Activated CD4-positive, alpha-beta memory T cell treated with anti-CD3 and anti-CD28 coated beads, Interleukin-2, amount 10 ng/mL, durations not matched to agents 7 days and 5 days (primary cell): ENCODE measurements at places on chromosomes 3 and 15. TPM values are rescaled to one million over a fixed set of nuclear protein-coding genes. Genes with fewer than 3 reads are reported as not detected.

Gene MOBP
- not detected for total RNA-seq

Gene ARPC4
- total RNA-seq, result 255 TPM

Gene CNTN4
- not detected for total RNA-seq

Gene CFAP100
- not detected for total RNA-seq

Gene CGNL1
- not detected for total RNA-seq

GRCh38 chr3:142180761-142181362, 31.5 kb upstream of the TFDP2 start:
- DNase-seq, result peak; percentile 44
- no peaks in the 10 kb centered on the region for H3K27me3 ChIP-seq
- H3K4me3 ChIP-seq, result no peak overlapping the region
- no peak overlapping the region for H3K27ac ChIP-seq
- H3K4me1 ChIP-seq, result no peaks in the 10 kb centered on the region
- peaks cover 26% of the 10 kb centered on the region for H3K36me3 ChIP-seq

DNA sequence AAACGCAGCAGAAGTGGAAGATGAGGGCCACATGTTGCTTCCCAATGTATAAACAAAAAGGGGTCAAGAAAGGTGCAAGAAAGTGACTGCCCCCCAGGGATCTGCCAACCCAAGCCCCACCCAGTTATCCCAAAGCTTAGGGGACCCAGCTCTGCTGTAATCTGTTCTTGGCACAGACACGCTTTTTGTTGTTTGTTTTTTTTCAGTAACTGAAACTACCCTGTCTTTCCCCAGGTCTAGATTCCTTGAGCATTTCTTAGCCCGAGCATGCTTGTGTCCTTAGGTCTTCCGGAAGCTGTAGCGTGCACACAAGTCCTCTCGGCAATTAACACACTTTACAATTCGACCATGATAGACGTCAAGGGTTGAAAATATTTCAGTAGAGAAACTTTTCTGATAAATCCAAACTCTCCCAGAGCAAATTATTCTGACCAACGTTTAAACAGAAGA, 8.5 kb upstream of the PPARG start:
- no peak overlapping the region for H3K4me3 ChIP-seq
- no peaks in the 10 kb centered on the region for H3K4me1 ChIP-seq
- no peaks in the 10 kb centered on the region for H3K36me3 ChIP-seq
- H3K27ac ChIP-seq, result no peak overlapping the region
- peaks cover 30% of the 10 kb centered on the region for H3K27me3 ChIP-seq

DNA sequence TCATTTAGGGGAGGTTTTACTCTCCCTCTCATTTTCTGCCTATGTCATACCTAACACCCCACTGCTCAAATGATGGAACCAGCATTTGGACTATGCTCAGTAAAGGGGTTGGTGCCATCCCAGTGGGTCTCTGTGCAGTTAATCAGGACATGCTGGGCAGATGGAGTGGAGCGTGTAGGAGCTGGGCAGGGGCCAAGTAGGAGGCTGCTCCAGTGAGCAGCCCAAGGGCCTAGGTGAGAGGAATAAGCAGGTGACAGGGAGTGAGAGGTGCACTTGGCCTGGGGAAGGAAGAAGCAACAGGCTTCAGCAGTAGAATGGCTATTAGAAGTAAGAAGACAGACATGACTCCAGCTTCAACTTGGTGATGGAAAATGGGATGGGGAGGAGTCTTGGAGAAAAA, 72.2 kb downstream of the EPHB1 start:
- H3K4me3 ChIP-seq, result no peak overlapping the region
- H3K27ac ChIP-seq, result no peak overlapping the region
- H3K4me1 ChIP-seq, result no peaks in the 10 kb centered on the region
- H3K36me3 ChIP-seq, result no peaks in the 10 kb centered on the region

DNA sequence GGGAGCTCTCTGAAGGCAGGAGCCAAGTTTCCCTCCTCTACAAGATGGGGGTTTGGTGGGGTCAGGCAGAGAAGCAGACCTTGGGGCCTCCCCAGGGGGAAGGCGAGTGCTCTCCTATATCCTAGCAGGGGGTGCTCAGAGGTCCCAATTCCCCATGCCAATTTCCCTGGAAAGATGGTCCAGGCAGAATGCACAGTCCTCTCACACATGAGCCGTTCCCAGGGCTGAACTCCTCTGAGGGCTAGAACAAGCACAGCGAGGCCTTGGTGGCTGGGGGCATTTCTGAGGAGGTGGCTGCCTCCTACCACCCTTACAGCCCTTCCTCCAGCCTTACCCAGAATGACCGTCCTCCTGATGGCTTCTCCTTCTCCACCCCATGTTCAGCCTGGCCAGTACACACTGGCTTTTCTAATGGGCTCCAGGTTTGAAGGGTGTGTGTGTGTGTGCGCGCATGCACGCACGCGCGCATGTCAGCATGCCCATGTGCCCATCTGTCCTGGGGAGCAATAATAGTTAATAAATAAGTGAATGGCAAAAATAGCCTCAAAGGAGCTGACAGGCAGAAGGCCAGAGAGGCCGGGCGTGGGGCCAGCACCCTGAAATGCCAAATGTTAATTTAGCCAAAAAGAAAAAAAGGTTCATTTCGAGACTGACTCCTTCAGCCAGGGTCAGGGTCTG, 24.4 kb downstream of the ADCY5 start:
- no peak overlapping the region for H3K27ac ChIP-seq
- no peak for DNase-seq
- no peak overlapping the region for H3K4me3 ChIP-seq
- peaks cover 7% of the 10 kb centered on the region for H3K27me3 ChIP-seq

DNA sequence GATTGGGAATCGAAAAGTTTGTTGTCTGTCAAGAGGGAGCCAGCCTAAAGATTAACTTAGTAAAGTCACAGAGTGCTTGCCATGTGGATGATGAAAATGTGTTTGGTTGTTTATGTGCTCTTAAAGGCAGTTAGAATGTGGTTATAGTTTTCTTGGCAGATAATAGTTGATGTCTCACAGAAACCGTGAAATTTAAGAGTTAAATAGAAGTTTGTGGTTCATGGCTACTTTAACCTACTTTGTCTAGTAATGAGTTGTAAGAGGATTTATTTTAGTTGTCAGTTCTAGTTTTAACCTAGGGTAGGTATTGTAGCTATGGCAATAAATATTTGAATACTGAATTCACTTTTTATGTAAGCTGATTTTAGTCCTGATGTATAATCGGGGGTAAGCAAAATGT, 36.4 kb upstream of the EIF3J start:
- no peak overlapping the region for H3K27ac ChIP-seq
- peaks cover 31% of the 10 kb centered on the region for H3K36me3 ChIP-seq
- no peaks in the 10 kb centered on the region for H3K27me3 ChIP-seq
- DNase-seq, result no peak
- no peak overlapping the region for H3K4me3 ChIP-seq

DNA sequence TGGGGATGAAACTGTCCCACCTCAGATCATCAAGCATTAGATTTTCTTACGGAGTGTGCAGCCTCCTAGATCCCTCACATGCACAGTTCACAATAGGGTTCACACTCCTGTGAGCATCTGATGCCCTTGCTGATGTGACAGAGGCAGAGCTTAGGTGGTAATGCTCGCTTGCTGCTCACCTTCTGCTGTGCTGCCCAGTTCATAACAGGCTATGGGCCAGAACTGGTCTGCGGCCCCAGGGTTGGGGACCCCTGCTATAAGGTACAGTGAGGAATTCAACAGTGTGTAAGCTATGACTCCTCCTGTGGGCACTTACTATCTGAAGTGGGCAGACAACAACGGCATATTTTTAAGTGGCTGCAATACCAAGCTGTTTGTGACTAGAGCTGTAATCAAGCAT, 187.9 kb upstream of the BHLHE40 start:
- no peaks in the 10 kb centered on the region for H3K27me3 ChIP-seq
- H3K4me3 ChIP-seq, result no peak overlapping the region

- H3K4me3 ChIP-seq, result peak within 1 kb of the TSS; percentile 99
- DNase-seq, result peak; percentile 82
- peak within 1 kb of the TSS; percentile 92 for H3K27ac ChIP-seq
- H3K27me3 ChIP-seq, result no peaks in the 10 kb centered on the region
- H3K36me3 ChIP-seq, result peaks cover 35% of the 10 kb centered on the region
- H3K4me1 ChIP-seq, result peaks cover 50% of the 10 kb centered on the region
These were observed at the start of gene SQOR for GRCh38 chr15:45634432-45635190. Gene SQOR, plus strand, starts transcription at chr15:45635029. Its CDS starts 23,895 bp downstream, at chr15:45658924.

DNA sequence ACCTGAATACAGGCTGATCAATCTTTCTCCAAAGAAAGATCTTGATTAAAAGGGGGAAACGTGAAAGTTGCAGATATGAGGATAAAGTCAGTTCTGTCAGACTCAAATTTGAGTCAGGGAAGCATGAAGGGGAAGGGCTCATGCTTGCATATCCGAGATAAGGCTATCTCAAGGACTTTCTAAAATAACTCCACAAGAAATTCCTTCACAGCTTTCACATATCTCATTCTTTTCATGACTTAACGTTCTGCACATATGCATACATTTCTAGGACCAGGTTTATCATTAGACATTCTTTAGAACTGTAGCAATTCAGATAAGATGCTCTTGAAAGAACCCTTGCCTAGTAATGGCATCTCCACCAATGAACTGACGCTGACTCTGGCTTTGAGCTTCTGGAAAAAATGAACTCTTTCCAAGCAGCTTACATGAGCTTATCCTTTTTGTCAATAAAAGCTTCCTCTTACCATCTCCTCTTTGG, 15.9 kb downstream of the SH3GL3 start:
- H3K4me3 ChIP-seq, result no peak overlapping the region
- H3K36me3 ChIP-seq, result no peaks in the 10 kb centered on the region
- no peak overlapping the region for H3K27ac ChIP-seq
- no peaks in the 10 kb centered on the region for H3K27me3 ChIP-seq
- H3K4me1 ChIP-seq, result no peaks in the 10 kb centered on the region
